Fibroblast of pulmonary artery (primary cell): ENCODE measurements at places on chromosomes 16 and 17.

GRCh38 chr16:22764662-22765327 is 49.2 kb upstream of the HS3ST2 start:
- DNase-seq: no peak

DNA sequence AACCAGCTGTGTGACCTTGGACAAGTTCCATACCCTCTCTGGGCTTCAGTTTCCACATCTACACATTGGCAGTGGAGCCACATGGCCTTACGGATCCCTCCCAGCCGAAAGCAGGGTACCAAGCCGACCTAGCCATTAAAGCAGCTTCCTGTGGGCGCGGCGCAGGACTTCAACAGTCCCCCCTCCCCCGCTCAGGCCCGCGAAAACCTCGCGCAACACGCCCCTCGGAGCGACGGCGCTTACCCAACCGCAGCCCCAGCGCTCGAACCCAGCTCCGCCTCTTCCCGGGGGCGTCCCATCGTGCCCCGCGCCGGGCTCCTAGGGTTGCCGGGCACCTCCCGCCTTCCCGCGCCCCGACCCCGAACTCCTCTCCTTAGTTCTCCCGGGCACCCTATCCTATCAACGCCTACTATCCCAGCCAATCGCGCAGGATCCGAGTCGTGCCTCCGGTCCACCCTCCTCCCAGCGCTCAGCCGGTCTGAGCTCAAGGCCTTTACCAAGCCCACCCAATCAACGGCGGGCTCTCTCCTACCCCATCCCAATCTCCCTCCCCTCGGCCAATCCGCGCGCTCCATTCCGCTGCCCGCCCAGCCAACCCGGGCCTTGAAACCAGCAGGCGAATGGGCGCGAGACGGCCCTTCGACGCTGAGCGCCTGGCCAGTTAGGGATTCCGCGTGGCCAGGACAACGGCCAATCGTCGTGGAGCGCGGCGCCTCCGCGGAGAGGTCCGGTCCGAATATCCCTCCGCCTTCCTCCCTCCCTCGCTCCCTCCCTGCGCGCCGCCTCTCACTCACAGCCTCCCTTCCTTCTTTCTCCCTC is at the start of gene KPNB1:
Gene KPNB1 (plus strand): TSS at position 767 of the 819 bp plus-strand sequence. CDS start 326 bp downstream, outside the sequence.
- peak; percentile 100 for DNase-seq

DNA sequence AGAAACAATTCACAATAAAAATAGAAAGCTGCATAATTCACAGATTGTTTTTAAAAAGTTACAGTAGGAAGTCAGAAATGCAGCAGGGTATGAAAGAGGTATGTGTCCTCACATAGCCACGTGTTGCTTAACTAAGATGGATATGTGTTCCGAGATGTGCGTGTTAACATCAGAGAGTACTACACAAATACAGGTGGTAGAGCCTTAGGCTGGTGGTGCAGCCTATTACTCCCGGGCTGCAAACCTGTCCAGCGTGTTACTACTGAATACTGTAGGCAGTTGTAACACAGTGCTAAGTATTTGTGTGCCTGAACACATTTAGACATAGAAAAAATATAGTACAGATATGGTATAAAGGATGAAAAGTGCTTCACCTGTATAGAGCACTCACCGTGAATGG is 46.4 kb downstream of the USP10 start:
- no peak for DNase-seq

DNA sequence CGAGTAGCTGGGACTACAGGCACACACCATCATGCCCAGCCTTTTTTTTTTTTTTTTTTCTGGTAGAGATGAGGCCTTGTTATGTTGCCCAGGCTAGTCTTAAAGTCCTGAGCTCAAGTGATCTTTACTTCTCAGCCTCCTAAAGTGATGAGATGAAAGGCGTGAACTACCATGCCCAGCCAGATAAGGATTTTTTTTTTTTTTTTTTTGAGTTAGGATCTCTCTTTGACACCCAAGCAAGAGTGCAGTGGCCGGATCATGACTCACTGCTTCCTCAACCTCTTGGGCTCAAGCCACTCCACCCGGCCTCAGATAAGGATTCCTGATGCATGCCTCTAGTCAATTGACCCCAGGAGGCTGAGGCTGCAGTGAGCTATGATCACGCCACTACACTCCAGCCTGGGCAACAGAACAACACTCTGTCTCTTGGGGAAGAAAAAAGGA is 11.2 kb upstream of the PLEKHG4 start:
- DNase-seq: peak; percentile 91

- no peak for DNase-seq
Measured at GRCh38 chr17:77884967-77885641, 73.4 kb upstream of the TNRC6C start.

DNA sequence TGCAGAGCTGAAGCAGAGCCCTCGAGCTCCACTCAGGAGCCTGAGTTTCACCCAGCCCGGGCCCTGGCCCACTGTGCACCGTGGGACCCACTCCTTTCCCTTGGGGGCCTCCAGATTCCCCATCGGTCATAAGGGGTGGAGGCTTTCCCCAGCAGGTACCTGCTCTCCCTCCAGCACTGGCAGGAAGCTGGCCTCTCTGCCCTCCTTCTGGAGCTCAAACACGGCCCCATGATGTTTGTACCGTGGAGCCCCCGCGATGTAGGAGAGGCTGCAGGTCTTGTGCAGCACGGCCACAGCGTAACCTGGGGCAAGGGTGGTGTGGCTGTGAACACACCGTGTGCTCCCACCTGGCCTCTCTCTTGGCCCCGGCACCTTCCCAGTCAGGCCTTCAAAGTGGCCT is 29.9 kb downstream of the HASPIN start:
- DNase-seq: no peak

DNA sequence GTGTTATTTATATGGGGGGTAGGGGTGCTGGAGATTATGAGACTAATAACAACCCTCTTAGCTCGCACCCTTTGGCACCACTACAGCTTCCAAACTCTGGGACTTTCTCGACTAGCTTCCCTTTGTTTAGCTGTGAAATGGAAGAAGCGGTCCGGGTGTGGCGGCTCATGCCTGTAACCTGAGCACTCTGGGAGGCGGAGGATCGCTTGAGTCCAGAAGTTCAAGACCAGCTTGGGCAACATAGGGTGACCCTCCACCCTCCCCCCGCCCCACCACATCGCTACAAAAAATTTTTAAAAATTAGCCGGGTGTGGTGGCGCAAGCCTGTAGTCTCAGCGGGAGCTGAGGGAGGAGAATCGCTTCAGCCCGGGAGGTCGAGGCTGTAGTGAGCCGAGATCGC is 814 bp upstream of the CDH3 start:
- DNase-seq: no peak

DNA sequence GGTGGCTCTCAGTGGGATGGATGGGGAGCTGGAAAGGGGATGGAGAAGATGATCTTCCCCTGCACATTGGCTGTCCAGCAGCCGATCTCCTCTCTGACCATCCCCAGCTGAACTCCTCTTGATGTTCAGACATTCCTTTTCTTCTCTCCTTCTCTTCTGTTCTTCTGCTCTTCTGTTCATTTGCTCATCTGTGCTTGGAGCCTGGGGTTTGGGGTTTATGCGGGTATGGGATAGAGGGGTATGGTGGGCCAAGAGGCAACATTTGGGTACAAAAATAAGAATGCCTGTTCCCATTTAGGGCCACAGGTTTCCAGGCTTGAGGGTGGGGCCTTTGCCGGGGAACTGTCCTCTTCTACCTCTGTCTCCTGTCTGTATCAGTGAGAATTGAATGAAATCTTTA is 205.4 kb upstream of the XYLT1 start:
- DNase-seq: no peak

DNA sequence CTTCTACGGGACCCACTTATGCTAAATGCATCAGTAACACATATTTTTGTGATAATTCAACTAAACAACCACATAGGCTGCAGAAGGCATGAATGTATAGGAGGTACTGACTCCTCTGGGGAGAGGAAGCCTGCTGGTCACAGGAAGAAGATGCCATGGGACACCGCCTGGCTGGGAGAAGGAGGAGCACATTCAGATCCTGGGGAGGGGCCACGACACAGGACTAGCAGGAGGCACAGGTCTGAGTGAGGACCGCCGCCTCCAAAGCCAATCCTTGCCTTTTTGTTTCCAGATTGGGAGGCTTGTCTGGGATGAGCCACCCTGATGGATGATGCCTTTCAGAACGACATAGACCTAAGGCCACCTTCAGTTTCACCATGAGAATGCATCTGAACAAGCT is 34.6 kb downstream of the MBTPS1 start:
- no peak for DNase-seq

- no peak for DNase-seq
Measured at GRCh38 chr16:9402293-9402860, 310.9 kb downstream of the HAPSTR1 start.
